ENCODE measurements at places on chromosomes 5 and 9.

DNA sequence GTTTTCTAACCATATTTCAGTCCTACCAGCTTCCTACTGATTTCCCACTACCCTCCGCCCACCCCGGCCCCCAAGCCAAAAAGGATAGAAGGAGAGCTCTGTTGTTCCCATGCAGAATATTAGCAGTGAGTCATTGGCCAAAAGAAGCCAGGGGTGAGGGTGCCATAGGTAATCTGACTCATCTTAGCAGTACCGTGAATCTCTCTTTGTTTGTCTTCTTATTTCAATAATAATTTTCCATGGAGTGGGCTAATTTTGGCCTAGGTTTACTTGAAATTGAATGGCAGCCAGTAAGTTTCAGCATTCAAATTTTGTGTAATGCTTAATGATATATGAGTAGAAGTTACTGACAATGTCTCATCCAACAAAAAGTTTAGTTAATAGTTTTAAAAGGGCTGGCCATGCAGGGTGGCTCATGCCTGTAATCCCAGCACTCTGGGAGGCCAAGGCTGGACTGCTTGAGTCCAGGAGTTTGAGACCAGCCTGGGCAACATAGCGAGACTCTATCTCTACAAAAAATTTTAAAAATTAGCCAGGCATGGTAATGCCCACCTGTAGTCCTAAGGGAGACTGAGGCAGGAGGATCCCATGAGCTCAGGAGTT lies 74.2 kb downstream of the C9orf152 start:
- DNase-seq: no peak

DNA sequence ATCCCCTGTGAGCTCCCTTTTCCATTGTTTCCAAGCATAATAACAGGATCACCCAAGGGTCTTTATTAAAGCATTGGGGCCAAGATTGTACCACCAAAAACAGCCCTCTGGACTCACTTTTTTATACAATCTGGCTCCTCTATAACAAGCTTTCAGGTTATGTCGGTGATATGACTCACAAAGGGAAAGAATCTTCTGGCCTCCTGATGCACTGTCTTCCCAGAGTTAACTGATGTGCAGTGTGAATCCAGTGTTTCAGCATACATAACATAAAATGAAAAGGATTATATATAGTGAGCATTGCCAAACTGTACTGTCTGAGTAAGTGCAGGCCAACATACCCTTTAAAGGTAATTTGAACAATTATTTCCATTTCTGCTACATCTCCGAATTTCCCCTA lies 33.9 kb upstream of the MAN2A1 start:
- no peak for DNase-seq

GRCh38 chr5:199950-200645 lies 8.8 kb downstream of the LRRC14B start:
- no peak for DNase-seq

DNA sequence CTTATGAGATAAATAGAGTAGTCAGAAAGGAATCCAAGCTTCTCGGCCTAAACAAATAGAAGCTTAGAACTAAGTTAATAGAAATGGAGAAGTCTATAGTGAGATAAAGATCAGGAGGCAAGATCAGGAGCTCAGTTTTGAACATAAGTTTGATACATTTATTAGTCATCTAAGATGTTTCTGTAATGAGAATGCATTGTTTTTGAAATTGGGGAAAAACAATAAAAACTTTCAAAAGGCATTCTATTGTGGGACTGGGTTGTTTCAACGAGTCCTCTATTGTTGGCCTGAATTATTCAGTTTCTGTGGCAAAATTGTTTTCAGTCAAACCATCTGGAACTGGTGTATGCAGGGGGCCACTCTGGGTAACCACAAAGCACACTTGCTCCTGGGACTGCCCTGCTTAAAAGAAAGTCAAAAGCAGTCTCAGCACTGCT lies 181.0 kb upstream of the CLINT1 start:
- no peak for DNase-seq

DNA sequence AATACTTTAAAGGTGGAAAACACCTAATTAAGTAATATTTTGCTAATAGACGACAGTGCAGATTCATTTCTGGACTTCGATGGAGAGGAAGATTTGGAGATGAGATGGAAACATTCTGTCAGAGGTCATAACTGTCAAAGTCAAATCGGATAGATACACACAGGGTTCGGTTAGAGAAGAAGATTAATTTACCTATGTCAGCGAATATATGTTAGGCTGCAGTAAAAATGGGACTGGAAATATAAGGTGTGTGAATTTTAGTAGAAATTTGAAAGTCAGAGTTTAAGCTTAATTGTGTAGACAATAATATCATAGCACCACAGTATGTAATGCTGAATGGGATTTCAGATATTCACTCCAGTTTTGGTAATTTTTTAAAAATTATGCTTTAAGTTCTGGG lies 1020.3 kb upstream of the ACO1 start:
- DNase-seq: no peak

GRCh38 chr5:8879248-8879647 lies 666.6 kb downstream of the SEMA5A start:
- DNase-seq: no peak

Measured in activated T-helper 1 cell treated with anti-CD3 and anti-CD28 coated beads, Interleukin-2, amount 50 U/mL, for 16 hours (primary cell).